Fibroblast of skin of scalp (primary cell): ENCODE measurements at places on chromosomes 11 and 22.

DNA sequence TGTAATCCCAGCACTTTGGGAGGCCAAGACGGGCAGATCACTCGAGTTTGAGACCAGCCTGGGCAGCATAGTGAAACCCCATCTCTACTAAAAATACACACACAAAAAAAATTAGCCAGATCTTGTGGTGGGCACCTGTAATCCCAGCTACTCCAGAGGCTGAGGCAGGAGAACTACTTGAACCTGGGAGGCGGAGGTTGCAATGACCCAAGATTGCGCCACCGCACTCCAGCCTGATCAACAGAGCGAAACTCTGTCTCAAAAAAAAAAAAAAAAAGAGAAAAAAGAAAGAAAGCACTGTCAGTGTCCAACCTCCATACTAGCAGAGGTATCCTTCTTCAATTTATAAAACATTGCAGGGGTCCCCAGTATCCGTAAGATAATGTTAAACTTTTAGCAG lies 17.8 kb downstream of the RAB6A start:
- DNase-seq, result no peak

- peak; percentile 61 for DNase-seq
Observed at GRCh38 chr22:30538280-30538679, 8.3 kb downstream of the SEC14L6 start.

DNA sequence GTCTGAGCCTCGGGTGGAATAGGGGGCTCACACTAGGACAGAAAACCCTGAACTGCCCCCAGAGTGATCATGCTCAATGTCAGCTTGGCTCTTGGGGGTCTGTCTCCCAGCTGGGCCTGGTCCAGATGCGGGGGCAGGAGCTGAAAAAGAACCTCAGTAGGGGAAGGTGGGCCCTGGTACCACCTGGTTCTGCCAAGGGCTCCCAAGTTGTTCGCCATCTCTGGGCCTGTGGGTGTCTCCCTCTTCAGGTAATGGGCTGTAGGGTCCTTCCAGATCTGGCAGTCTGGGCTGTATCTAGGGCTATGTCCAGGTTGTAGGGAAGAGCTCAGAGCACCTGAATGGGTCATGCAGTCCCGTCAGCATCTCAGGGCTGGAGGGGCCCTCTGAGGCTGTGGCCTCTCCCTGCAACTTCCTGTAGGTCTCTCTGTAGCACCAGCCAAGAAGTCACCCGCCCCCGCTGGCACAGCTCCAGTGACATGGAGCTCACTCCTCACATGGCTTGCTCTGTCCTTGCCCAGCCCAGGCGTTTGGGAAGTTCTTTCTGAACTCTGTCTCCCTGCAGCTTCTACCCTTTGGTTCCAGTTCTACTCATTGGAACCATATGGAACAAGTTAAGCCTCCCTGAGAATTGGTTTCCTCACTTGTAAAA lies 33.0 kb upstream of the SOX10 start:
- peak; percentile 61 for DNase-seq

- DNase-seq, result no peak
Observed at GRCh38 chr11:100963375-100963774, 166.2 kb downstream of the PGR start.

DNA sequence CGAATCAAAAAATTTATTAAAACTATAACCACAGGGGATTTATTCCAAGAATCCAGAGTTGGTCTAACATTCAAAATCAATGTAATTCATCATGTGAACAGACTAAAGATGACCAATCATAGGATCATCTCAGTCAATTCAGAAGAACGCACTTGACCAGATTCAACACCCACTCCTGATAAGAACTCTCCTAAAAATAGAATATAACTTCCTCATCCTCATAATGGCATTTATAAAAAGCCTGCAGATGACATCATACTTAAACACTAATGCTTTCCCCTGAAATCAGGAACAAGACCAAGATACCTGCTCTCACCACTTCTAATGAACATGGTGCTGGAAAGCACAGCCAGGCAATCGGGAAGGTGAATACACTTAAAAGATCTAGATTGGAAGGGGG lies 10.5 kb upstream of the MUC2 start:
- no peak for DNase-seq

- DNase-seq, result no peak
Observed at GRCh38 chr22:26072621-26073020, 96.6 kb upstream of the SEZ6L start.

GRCh38 chr22:17950651-17951214 lies 73.6 kb downstream of the MICAL3 start:
- DNase-seq, result peak; percentile 36

DNA sequence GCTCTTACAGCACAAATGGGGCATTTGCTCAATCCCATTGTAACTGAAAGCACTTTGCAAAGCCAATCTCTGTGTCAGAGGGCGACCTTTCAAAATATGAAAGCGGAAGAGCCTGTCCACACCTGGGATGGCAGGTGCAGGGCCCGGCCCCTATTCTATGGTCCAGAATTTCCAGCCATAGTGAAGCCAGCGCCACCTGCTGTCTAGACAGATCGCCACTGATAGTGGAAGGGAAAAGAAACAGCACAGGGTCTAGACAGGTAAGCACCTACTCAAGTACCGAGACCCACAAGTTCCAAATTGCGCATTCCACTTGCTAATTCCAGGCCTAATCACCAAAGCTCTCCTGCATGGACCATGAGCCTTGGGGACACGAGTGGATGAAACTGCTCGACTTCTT lies 141.4 kb downstream of the NTM start:
- peak; percentile 12 for DNase-seq

- peak; percentile 10 for DNase-seq
Observed at GRCh38 chr22:45344334-45344733, 34.6 kb downstream of the FAM118A start.
